ENCODE measurements at places on chromosomes 12 and 14.

DNA sequence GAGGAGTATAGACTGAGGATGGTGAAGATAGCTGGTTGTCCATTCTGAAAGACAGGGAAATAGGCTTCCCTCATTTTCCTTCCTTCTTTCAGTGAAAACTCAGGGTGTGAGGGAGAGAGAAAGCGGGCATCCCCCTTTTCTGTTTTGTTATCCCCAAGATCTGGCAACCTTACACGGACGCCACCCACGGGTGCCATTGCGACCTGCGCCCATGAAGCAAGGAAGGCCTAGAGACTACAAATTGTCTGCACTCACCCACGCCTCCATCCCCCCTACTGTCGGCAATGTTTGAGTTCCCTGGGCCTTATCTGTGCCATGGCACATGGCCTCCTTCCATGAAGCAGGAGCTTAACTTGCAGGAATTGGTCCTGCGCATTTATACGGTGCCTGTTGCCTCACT is 115.0 kb upstream of the IGF1 start:
- DNase-seq, result no peak

- no peak for DNase-seq
These were observed 493.8 kb downstream of the RPS29 start for GRCh38 chr14:49092345-49092744.

GRCh38 chr12:78732481-78732880 is 132.1 kb upstream of the SYT1 start:
- DNase-seq, result no peak

DNA sequence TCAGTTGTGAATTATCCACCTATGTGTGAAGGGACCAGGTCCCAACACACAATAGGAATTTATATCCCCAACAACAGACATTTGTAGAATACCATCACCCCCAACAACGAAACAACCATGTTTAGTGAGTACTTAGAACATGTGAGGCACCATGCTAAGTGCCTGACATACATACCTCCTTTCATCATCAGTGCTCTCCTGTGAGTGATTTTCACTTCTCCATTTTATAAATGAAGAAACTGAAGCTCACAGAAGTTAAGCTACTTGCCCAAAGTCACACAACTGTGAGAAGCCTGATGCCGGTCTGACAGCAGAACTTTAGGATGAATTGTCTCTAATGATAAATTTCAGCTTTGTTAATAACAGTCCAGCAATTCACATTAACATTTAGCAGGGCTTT is 35.4 kb downstream of the SPTB start:
- no peak for DNase-seq

DNA sequence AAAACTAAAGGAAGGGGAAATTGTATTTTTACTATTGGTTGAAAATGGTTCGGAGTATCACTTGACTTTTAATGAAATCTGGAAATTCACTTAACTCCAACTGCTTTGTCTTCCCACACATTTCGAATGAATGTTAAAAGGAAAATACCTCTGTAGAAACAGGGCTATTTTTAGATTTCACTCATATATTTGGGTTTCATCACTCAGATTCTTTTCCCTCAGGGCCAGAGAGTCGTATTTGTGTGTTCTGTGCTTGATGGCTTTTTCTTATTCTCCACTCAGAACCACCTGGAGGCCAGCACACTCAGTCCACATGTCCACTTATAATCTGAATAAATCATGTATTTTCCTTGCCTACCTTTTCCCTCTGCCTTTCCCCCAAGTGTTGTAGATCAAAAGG is 40.0 kb downstream of the DAAM1 start:
- DNase-seq, result no peak

GRCh38 chr12:125340791-125341190 is 275.6 kb downstream of the AACS start:
- no peak for DNase-seq
